Dermis microvascular lymphatic vessel endothelial cell (primary cell): ENCODE measurements at places on chromosomes 5 and 9. TPM values are rescaled to one million over a fixed set of nuclear protein-coding genes. Genes with fewer than 3 reads are reported as not detected.

DNA sequence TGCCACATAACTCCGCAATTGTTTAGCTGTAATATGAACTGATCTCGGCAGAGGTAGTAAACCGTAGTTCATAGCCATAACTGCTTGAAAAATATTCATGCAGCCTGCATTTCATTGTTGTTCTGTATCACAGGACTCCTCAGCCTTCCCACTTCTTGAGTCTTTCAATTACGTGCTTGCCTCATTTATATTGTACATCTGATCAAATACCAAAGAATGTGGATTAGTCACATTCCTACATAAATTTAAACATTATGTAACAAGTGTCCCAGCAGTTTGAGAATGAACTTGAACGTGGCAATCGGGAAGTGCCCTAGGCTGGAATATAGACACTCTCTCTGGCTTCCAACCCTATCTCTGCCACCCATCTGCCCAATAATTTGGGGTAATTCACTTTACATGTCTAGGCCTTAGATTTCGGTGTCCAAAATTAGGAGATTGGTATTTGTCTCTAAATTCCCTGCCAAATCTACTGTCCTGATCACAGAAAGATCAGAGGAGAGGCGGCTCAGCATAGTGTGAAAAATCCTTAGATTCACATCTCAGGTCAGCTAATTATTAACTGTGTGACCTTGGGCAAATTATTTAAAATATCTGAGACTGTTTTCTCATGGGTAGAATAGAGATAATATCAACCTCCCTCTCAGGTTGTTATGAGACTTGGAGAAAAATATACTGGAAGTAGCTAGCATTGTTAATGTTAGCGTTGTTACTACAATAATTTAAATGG is 215.1 kb upstream of the RFX3 start:
- DNase-seq = no peak

DNA sequence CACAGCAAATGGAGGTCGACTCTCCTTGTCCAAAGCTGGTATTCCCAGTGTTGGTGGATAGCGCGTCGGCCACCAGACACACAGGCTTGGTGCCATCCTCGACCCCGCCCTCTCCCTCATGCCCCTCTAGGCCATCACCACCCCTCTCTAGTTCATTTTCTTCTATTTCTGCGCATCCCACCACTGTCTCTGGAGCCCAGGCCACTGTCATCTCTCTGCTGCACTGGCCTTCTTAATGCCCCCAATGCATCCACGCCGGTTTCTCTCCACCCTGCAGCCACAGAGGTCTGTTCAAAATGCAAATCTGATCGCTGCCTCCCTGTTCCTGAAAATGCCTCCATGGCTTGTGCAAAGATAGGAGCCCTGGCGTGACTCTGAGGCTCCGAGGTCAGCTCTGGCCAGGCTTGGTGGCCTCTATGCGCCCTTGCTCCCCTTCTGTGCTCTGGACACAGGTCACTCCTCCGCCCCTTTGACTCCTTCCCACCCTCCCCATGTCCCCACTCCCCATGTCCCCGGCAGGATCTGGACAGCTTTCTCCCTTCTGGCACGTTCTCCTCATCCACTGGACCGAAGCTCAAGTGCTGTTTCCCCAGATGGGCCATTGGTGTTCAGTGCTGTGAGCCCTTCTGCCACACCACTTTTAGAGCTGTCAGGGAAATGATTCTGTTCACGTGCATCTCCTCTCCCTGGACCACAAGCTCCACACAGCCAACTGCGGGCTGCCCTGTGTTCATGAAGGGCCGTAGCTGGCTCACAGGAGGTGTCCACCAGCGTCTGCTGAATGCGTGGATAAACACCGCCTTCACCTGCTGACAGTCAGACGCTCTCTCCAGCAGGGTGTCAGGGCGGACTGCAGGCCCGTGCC is 59.5 kb upstream of the RNF130 start:
- DNase-seq = no peak

GRCh38 chr9:2718001-2718697 is 839 bp downstream of the KCNV2 start:
- no peak for DNase-seq

DNA sequence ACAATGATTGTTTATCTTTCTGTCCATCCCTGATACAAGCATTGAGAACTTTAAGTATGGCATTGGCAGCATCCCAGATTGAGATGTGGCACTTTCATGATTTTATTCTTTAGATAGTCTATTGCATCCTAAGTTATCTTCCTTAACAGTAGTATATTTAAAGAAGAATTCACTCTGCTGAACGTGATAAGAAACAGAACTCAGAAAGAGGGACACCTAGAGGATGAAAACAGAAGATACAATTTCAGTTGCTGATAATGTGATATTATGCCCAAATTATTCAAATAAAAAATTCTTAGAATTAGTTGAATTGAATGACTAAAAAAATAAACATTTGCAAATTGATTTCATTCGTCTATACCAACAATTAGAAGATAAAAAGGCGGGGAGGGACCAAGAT is 218.1 kb upstream of the DMRTA1 start:
- DNase-seq = peak; percentile 11

- DNase-seq = no peak
These were observed 71.4 kb upstream of the CDK20 start for GRCh38 chr9:88045686-88046085.

SLC34A3 gene
- not detected in 2 replicates for total RNA-seq
